ENCODE measurements at places on chromosomes 4 and X.

GRCh38 chrX:82627568-82627967 is 880.5 kb upstream of the POU3F4 start:
- H3K36me3 ChIP-seq, result no peaks in the 10 kb centered on the region
- H3K4me1 ChIP-seq, result no peaks in the 10 kb centered on the region
- DNase-seq, result no peak
- H3K4me3 ChIP-seq, result no peak overlapping the region

DNA sequence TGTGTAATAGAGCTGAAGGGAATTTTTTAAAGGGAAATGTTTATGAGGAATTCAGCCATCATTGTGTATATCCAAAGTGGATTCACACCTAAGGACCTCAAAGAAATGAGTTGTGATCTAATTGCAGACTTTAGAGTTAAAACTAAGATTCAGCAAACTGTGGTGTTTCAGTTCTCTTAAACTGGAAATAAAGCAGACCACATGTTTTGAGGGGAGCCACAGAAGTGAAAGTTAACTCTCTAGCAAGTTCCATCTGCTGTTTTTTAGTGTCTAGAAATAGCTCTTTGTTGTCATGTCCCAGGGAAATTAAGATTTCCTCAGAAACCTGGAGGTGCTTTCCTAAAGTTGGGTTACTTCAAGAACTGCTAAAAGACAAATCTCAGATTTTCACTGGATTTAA is 97.3 kb upstream of the DDX3X start:
- H3K27ac ChIP-seq, result no peak overlapping the region
- H3K4me3 ChIP-seq, result no peak overlapping the region
- no peak for DNase-seq
- no peaks in the 10 kb centered on the region for H3K27me3 ChIP-seq
- H3K36me3 ChIP-seq, result peaks cover 10% of the 10 kb centered on the region

DNA sequence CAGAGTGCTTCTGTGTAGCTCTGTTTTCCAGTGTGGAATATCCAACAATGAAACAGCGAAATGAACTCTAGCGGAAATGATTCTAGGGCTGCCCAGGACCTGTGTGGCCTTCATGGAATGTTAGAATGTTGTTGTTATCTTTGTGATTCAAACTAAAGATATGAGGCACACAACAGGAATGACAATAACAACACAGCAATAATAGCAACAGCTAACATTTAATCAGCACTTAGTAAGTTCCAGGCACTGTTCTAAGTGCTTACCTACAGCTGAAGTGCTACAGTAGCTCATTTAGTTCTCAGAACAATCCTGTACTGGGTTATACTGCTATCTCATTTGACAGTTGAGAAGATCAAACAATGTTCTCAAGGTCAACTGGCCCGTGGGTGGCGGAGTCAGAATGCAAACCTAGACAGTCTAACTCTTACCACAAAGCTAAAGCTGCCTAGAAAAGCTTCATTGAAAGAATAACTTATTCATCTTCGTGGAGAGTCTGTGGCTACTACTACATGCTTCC is 63.7 kb downstream of the MAML3 start:
- H3K4me1 ChIP-seq, result peaks cover 54% of the 10 kb centered on the region
- no peak overlapping the region for H3K4me3 ChIP-seq
- no peak for DNase-seq
- H3K27me3 ChIP-seq, result no peaks in the 10 kb centered on the region

DNA sequence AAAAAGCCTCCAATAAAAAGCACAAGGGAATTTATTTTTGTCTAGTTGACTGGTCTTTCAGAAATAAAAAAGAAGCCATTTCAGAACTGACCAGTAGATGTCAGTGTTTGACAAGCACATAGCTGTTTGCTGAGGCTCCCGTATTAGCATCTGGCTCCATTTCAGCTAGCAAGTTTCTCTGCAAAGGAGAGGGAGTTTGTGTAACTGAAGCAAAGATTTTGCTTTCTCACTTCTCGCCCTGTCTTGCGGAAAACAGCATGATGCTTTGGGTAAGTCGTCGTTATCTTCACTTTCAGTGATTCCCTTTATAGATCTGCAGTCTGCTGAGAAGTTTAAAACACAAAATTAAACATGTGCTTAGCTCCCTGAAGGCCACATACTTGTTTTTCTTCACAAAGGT is 85.5 kb downstream of the CT47B1 start:
- H3K27me3 ChIP-seq, result peaks cover 17% of the 10 kb centered on the region
- no peak for DNase-seq
- H3K4me1 ChIP-seq, result no peaks in the 10 kb centered on the region
- H3K27ac ChIP-seq, result no peak overlapping the region
- H3K36me3 ChIP-seq, result no peaks in the 10 kb centered on the region

GRCh38 chr4:184792950-184793555 is 32.7 kb downstream of the ACSL1 start:
- no peak overlapping the region for H3K27ac ChIP-seq
- no peak for DNase-seq
- H3K4me1 ChIP-seq, result peaks cover 10% of the 10 kb centered on the region
- no peaks in the 10 kb centered on the region for H3K27me3 ChIP-seq
- peaks cover 11% of the 10 kb centered on the region for H3K36me3 ChIP-seq
- H3K4me3 ChIP-seq, result no peak overlapping the region

DNA sequence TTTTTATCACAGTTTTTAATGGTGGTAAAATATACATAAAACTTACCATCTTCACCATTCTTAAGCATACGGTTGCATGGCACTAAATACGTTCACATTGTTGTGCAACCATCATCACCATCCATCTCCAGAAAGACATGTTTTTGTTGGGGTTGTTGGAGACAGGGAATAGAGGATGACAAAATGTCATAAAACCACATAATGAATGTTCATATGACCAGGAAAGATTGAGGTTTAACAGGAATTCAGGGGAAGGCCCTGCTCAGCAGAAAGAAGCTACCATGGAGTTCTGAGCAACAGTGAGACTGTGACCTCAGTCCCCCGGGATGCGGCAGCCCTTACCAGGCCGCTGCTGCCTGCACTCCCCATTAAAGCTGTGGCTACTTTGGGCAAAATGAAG is 63.9 kb upstream of the TRIM2 start:
- H3K36me3 ChIP-seq, result no peaks in the 10 kb centered on the region
- DNase-seq, result no peak
- H3K27me3 ChIP-seq, result no peaks in the 10 kb centered on the region
- no peak overlapping the region for H3K27ac ChIP-seq

- H3K27me3 ChIP-seq, result peaks cover 16% of the 10 kb centered on the region
- no peak overlapping the region for H3K27ac ChIP-seq
- peaks cover 28% of the 10 kb centered on the region for H3K4me1 ChIP-seq
- H3K4me3 ChIP-seq, result no peak overlapping the region
- no peak for DNase-seq
- H3K36me3 ChIP-seq, result no peaks in the 10 kb centered on the region
Observed at GRCh38 chr4:165210566-165210965, 3.2 kb downstream of the KLHL2 start.

DNA sequence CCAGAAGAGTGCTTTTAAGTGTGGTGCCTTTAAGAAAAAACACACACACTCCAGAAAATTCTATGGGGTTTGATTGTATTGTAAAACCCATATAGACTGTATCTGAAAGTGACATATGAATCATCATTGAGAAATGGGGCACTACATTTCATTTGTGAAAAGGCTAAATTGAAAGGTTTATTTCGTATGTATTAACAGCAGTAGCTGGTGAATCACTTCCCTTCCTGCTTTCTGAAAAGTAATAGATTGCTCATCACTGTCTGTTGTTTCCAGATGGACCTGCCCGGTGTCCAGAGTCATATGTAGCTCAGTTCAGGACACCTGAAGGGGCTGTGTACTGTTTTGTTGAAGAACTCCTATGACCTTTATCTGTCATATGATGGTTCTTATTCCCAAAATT is 28.1 kb upstream of the HPRT1 start:
- H3K4me1 ChIP-seq, result no peaks in the 10 kb centered on the region
- no peak for DNase-seq
- H3K36me3 ChIP-seq, result peaks cover 25% of the 10 kb centered on the region
- H3K27ac ChIP-seq, result no peak overlapping the region

- no peak for DNase-seq
- H3K36me3 ChIP-seq, result peaks cover 4% of the 10 kb centered on the region
- H3K4me3 ChIP-seq, result no peak overlapping the region
- H3K27ac ChIP-seq, result no peak overlapping the region
- H3K27me3 ChIP-seq, result no peaks in the 10 kb centered on the region
Observed at GRCh38 chr4:140874056-140874455, 117.9 kb upstream of the TBC1D9 start.

DNA sequence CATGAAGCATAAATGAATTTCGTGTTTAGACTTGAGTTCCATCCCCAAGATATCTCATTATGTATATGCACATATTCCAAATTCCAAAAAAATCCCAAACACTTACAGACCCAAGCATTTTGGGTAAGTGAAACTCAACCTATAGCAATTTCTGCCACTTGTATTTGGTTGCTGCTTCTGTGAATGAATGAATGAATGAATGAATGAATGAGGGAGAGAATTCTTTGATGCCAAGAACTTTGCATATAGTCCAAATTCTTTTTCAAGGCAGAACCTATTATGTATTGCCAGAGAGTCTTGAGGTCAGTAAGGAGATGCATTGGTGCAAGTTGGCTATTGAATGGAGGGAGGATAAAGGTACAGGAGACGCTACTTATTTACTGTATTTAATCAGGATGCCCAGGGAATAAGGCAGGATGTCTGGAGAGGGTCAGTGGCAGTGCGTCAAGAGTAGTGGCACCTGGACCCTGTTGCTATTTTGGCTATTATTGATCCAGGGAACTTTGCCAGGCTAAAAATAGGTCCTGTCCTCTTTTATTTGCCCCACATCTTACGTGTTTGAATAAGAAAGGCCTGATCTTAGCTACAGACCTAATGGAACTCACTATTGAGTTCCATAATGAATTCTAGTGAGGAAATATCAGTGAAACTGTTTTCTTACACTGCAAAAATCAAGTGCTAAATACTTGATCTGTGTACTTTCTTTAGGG is 33.9 kb downstream of the ANAPC4 start:
- no peak for DNase-seq
- H3K4me3 ChIP-seq, result no peak overlapping the region
- H3K4me1 ChIP-seq, result no peaks in the 10 kb centered on the region
- no peaks in the 10 kb centered on the region for H3K27me3 ChIP-seq

DNA sequence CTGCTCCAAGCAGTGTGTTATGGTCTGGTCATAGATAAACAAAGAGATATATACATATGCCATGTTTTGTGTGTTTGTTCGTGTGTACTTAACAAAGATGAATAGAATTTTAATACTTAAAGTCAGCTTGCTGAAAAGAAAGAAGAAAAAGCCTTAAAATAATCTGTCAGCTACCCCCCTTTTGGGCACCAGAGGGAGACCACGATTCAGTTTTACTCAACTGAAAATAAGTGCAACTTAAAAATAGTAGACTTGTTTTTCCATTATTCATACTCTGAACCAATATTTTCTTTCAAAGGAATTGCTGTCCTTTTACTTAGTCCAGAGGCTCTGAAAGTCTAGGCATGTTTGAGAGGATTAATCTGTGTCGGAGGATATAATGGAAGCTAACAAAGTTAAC is 181.7 kb upstream of the AGTR2 start:
- H3K27me3 ChIP-seq, result peaks cover 4% of the 10 kb centered on the region
- H3K27ac ChIP-seq, result no peak overlapping the region
- no peak overlapping the region for H3K4me3 ChIP-seq
- peaks cover 11% of the 10 kb centered on the region for H3K4me1 ChIP-seq

DNA sequence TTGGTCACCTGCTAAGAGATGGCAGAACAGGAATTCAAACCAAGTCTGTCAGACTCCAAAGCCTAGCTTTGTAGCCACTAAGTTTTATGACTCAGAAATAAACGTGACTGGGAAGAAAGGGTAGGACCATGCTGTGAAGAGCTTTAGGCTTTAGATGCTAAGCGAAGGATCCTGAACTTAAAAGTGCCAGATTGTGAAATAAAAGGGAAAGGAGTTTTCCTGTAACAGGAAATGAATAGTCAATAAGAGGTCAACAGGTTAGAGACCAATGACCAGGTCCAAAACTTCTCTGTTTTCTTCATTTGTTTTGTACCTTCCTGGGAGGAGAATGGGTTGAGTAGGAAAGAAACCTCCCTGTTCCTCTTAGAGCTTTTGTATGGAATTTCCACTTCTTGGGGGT is 98.8 kb upstream of the EOLA2 start:
- no peaks in the 10 kb centered on the region for H3K4me1 ChIP-seq
- H3K4me3 ChIP-seq, result no peak overlapping the region
- H3K27ac ChIP-seq, result no peak overlapping the region
- no peaks in the 10 kb centered on the region for H3K27me3 ChIP-seq
